Effector memory CD4-positive, alpha-beta T cell (primary cell): ENCODE measurements at places on chromosomes 2 and 18.

DNA sequence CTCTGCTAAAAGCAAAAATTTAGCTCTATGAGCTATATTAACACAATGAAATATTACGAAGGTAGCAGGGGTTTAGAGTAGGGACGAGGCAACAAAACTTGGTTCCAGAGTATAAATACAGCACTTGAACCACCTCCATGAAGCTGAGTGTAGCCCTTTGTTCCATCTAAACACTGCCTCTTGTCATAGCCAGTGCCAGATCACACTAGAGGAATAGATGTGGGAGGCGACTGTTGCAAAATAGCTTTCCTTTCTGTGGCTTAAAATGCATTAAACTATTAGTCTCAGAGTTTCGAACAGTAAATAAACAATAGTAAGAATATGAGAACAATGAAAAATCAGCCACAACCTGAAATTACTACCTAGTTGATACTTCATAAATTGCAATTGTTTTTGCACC lies 29.8 kb downstream of the PIEZO2 start:
- DNase-seq, result no peak

GRCh38 chr18:79186649-79187048 lies 117.5 kb downstream of the ATP9B start:
- no peak for DNase-seq

GRCh38 chr2:48398285-48399002 lies 131.5 kb upstream of the STON1 start:
- DNase-seq, result no peak

- DNase-seq, result no peak
These were observed 349.9 kb downstream of the TSN start for GRCh38 chr2:122105171-122105876.

- no peak for DNase-seq
These were observed 1389.8 kb upstream of the TMEFF2 start for GRCh38 chr2:193584522-193584938.

GRCh38 chr2:228681426-228681825 lies 499.9 kb upstream of the SPHKAP start:
- DNase-seq, result no peak

- DNase-seq, result no peak
These were observed 14.2 kb upstream of the RTTN start for GRCh38 chr18:70219688-70220087.

DNA sequence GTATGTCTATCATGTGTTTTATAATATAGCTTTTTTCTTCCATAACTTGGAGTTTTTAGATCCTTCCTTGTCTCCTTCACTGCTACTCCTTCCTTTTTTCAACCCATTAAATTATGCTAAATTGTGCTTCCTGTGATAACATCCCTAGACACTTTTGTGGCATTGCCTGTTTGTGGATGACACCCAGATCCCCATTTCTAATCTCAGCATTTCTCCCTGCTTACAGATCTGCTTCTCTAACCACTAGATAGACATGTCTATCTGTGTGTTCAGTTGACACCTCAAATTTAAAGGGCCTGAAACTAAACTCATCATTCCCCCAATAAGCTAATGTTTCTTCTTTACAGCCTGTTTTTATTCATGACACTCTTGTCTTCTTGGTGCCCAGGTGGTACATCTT lies 244.8 kb downstream of the BABAM2 start:
- DNase-seq, result no peak

DNA sequence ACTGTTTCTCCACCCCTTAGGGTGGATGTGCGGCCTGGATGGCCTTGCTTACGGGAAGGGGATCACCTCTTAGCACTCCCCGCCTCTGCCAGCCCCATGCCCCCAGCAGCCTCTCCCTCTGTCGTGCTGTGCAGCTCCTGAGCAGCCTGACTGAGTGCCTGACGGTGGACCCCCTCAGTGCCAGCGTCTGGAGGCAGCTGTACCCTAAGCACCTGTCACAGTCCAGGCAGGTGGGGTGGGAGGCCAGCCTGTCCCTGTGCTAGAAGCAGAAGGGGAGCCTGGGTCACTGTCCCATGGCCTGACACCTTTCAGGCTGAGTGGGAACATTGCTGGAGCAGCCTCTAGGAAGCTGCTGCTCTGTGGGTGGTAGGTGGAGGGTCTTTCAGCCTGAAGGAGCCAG lies 5.2 kb downstream of the TMEM214 start:
- no peak for DNase-seq

DNA sequence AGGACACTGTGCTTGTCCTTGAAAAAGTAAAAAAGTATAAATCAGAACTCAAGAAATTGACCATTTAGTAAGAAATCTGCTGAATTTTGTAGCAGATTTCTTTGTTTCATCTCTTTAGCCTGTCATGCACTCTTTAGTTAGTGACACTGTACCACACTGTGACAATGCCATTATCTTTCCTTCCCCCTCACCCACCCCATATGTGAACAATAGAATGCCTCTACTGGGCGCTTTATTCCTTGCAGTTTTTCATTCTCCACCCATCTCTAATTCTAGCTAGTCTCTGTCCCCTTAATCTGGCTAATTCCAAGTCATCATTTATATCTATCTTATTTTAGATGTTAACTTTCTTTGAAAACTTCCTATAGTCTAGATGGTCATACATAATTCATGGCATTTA lies 241.0 kb downstream of the LRP1B start:
- DNase-seq, result no peak

GRCh38 chr2:48144777-48145176 lies 238.5 kb upstream of the FBXO11 start:
- DNase-seq, result no peak

DNA sequence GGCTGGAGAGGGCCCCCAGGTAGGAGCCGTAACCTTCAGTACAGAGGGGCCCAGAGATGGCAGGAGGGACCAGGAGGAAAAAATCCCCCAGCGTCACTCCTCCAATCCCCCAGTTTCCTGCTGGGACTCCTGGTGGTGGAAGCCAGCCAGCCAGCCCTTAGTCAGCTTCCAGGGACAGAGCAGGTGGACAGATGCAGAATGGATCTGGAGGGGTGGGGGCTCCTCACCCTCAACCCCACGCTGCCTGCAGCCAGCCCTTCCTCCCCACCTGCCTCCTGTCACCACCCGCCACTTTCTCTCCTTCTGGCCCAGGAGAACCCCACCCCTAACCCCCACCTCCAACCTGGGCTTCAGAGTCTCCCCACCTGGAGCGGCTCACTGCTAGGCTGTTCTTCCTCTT lies 21.1 kb downstream of the EMX1 start:
- DNase-seq, result no peak

DNA sequence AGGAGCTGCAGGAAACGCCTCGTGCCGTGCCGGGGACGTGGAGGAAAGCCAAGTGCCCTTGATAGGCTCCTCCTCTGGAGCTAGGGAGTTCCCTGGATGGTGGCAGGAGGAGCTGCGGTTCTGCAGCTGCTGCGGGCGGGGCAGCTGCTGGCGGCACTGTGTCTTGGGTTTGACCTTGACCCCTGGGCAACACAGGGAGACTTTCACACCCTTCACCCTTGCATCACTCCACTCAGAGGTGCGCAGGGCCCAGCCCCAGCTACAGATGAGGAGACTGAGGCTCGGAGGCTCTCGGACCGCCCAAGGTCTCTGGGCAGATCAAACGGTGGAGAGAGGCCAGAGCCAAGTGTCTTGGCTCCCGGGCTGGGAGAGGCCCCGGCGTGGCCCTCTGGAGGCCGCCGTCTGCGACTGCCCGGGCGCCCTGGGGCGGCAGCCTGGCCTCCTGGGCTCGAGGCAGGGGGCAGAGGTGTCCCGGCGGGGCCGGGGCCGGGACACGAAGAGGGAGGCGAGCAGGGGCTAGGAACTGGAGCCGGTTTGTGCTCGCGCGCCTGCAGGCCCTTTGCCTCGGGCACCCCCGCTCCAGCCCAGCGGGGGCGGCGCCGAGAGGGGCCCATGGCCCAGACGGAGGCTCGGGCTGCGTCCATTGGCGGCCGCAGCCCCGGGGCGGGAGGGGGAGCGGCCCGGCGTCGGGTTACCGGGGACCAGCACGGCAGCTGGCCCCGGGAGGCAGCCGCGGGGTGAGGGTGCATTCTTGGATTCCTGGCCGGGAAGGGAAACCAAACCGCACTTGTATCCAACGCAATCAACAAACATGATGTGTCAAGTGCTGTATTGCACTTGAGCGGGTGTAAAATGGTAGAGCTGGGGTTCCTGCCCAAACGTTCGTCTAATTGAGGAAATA lies 129.6 kb upstream of the SLC1A4 start:
- no peak for DNase-seq

- DNase-seq, result no peak
These were observed 83.8 kb downstream of the LONRF2 start for GRCh38 chr2:100238471-100238870.

DNA sequence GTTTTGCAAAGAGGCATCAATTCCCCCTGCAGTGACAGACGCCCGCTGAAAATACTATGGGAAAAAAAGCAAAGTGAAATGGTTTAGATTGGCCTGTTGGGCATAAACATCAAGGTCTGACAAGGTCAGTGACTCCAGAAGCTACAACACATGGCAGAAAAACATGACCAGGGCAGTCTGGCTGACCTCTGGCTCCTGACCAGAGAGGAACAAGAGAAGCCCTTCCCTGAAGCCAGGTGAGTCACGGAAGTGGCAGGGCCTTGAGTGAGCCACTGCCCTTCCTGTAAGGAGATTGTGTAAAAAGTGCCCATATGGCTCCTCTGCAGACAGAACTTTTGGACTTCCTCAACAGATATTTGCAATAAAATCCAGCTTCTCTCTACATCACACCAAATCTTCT lies 72.0 kb downstream of the DNER start:
- DNase-seq, result no peak

GRCh38 chr18:5311301-5311989 lies 15.9 kb upstream of the ZBTB14 start:
- DNase-seq, result no peak

- no peak for DNase-seq
These were observed 55.2 kb upstream of the RALBP1 start for GRCh38 chr18:9419956-9420631.
